ENCODE measurements at places on chromosomes 3 and 15.
A peak's percentile ranks its signal among the peaks of the same experiment; 100 is the strongest.

GRCh38 chr15:70035051-70035718 is 62.5 kb downstream of the TLE3 start:
- no peak for DNase-seq

- DNase-seq: no peak
These were observed 2.8 kb upstream of the PKM start for GRCh38 chr15:72233769-72234168.

DNA sequence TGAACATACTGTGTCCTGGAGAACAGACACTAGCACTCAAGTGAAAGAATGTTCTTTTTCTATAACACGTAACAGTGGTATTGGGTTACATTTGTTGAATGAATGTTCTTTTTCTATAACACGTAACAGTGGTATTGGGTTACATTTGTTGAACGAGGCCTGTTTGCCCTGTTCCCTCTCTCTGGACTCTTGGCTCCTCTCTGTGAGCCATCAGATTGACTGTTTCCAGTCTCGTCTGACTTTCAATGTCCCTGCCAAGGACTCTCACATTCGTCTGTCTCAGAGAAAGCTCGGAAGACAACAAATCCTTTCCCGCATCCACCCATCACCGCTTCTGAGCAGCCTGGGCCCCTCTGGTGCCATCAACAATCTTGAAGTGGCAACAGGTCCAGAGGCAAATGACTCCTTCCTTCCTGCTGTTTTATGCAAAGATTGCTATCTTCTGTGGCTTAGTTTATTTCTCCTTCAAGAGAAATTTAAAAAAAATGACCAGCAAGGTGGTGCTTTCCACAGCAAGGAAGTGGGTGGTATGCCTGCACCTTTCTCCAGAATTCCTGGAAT is 8.0 kb downstream of the TMEM45A start:
- DNase-seq: no peak

GRCh38 chr3:59879031-59879581 is 829.3 kb upstream of the CFAP20DC start:
- DNase-seq: no peak

- no peak for DNase-seq
These were observed 26.0 kb downstream of the TARS3 start for GRCh38 chr15:101698314-101698713.

GRCh38 chr3:57892423-57892822 is 115.8 kb upstream of the FLNB start:
- no peak for DNase-seq

DNA sequence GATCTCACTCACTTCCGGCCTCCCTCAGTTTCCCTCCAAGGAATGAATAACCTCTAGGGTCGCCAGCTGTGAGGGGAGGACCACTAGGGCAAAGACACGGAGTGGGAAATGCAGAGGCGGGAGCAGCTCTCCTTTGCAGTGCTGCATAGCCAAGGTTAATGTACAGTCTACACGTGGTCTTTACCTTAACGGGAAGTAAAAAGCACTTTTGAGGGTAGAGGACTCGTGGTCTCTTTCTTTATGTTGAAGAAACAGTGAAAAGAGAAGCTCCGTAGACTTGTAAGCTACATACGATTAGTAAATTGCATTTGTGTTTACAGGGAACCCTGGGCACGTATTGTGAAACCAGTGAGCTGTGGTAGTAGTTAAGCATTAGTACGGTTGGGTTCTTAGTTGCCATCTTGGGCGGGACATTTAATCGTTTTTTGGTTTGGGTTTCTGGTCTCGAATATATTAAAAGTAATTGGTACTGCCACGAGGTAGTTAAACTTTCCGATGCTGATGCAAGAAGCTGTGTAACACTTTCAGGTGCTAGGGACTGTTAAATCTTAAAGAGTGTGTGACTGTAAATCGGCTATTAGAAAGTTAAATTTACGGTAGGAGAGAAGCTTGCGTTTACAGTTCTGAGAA is 828 bp downstream of the U2SURP start:
- DNase-seq: peak; percentile 19

- DNase-seq: no peak
These were observed 38.5 kb downstream of the C3orf62 start for GRCh38 chr3:49238274-49239127.

DNA sequence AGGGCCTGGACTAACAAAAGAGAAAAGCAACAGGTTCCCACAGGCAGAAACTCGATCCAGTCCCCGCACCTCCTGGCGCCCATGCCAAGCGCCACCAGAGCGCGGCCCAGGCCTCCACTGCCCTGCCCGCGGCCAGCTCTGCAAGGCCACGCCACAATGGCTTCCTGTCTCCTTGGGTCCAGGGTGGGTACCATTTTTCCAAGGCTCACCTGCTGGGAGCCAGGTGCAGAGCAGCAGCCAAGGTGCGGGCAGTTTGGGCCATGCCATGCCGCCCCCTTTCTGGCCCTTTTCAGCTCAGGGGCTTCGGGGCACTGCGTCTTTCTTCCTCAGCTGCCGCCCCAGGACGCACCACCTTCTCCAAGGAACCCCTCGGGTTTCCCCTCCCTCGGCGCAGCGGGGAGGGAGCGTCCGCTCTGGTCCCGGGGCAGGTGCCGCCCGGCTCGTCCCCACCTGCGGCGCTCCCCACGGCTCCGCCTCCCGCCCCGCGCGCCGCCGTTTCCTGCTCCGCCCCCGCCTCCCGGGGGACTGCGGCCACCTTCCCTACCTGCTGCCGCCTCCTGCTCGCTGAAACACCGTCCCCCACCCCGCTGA is at the start of gene ILDR1:
Gene ILDR1 (minus strand): TSS at position 437 of the 591 bp plus-strand sequence. CDS start 170 bp downstream, at position 267.
- DNase-seq: no peak
